Stimulated activated CD4-positive, alpha-beta T cell treated with anti-CD3 and anti-CD28 coated beads, Interleukin-1b, Interleukin-23, amount 100 ng/mL, for 1 hour (primary cell): ENCODE measurements at places on chromosomes 12 and 14.

DNA sequence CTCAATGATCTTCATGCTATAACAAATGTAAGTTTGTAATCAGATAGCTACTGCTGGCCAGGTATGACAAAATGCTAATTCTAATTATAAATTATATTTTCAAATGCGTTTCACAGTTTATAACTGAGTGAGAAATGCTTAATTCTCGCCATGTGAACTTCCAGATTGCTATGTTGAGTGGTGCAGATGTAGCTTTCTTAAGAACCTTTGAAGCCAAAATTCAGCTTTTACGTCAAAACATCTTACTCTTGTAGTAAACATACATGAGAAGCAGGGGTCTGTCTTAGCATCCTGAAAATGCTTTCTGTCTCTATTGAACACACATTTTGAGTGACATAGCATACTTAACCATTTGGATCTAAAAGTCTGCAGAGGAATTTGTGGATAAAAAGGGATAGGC lies 176.5 kb upstream of the PRICKLE1 start:
- no peak for DNase-seq

DNA sequence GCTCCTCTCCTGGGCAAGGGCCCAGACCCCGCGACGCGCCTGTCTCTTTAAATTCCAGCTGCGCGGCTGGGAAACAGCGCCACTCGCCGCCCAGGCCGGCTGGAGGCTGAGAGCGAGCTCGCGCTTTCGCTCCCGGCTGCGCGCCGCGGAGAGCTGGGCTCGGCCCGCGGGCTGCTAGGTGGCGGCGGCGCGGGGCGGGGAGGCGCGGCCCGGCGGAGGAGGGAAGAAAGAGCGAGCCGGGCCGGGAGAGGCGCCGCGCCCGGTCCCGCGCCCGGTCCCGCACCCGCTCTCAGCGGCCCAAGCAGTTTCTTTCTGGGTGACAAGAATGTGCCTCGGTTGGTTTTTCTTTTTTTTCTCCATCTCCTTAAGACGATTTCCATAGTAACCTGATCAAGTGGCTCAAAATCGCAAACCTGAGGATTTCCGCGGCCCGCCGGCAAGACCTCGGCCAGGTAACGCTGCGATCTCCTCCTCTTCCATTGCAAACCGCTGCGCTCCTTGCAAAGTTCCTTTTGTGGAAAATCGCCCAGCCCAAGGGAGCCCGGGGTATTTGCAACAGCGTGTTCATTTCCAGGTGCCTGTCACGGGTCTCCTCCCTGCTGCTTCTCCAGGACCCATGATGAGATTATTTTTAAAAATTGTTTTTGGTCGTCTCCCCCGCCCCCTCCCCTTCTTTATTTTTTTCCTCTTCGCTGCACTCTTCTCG lies 259.5 kb upstream of the E2F7 start:
- DNase-seq, result no peak

DNA sequence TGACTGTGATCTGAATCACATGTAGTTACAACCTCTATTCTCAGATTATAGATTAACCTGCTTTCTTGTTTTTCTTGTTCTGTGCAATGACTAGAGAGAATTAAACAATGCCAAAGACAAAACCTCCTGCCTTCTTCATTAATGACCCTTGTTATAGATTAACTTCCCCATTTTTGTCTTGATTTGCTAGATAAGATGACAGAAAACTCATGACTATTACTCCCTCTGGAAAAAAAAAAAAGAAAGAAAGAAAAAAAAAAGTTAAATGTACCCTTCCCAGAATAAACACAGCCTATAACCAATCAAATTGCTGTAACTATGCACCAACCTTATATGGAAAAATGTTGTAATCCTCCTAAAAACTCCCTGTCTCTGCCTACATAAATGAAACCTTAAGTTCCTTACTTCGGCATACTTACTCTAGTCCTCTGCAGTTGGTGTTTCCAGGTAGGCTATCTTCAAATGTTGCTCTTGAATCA lies 41.1 kb upstream of the PCED1B start:
- DNase-seq, result no peak

GRCh38 chr14:89309670-89310177 lies 107.3 kb downstream of the FOXN3 start:
- no peak for DNase-seq

DNA sequence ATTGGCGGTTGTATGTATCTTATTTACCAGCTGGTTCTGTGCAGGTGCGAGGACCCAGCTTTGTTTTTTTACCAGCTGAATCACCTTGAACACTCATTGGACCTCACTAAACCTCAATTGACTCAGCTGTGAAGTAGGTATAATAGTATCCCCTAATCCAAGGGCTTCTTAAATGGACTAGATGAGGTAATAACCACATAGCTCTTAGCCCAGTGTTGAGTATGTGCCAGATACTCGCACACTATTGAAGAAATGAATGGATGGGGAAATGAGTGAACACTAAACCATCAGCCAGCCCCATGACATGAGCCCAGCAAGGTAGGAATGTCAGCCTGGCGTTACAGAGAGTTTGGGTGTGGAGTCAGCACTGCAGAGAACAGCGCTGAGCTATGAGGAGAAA lies 79.7 kb downstream of the RIMBP2 start:
- no peak for DNase-seq

- no peak for DNase-seq
Observed at GRCh38 chr12:108729612-108730364, 1.5 kb downstream of the CORO1C start.

GRCh38 chr12:67364228-67364627 lies 95.1 kb downstream of the CAND1 start:
- DNase-seq, result no peak

DNA sequence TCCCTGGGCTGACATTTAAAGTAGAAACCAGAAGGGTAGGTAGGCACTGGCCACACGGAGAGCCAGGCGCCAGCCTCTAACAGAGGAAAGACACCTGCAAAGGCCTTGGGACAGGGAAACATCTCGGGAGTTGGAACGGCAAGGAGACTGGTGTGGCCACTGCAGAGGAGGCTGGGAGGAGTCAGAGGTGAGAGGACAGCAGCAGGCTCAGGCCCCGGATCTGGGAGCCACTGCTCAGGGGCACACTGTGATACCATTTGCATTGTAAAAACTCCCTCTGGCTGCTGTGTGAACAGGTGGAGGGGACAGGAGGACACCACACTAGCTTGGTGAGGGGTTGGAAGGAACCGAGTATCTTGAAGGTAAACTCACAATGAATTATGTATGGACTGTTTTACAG lies 2.7 kb downstream of the ANHX start:
- DNase-seq, result no peak

DNA sequence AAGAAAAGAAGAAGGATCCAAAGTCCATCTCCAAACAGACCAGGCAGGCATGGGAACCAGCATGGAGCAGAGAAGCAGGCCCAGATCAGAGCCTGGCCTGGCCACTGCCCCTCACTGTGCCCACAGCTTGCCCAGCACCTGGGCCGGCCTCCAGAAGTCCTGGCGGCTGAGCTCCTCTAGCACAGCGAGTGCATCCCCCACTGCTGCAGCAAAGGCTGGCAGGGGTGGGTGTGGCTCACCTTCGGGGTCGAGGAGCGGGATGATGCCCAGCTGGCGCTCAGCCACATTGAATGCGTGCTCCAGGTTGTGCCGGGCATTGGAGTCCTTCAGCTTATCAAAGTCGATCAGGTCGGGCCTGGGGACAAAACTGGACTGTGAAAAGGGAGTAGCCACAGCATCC lies 78.7 kb downstream of the SPTB start:
- no peak for DNase-seq

- DNase-seq, result no peak
Observed at GRCh38 chr12:124921200-124922031, 7.0 kb upstream of the UBC start.

DNA sequence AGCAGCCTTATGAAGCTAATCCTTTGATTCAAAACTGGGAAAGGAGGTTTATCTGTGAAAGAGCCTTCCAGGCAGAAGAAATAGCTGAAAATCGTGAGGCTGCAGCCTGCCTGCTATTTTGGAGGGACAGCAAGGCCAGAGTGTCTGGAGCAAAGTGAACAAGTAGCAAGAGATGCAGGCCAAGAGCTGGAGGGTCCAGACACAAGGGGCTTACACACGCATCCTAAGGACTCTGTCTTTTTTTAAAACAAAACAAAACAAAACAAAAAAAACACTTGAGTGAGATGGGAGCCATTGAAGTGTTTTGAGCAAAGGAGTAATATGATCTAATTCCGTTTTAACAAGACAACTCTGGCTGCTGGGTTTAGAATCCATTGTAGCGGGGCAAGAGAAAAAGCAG lies 76.4 kb upstream of the BCAT1 start:
- no peak for DNase-seq

DNA sequence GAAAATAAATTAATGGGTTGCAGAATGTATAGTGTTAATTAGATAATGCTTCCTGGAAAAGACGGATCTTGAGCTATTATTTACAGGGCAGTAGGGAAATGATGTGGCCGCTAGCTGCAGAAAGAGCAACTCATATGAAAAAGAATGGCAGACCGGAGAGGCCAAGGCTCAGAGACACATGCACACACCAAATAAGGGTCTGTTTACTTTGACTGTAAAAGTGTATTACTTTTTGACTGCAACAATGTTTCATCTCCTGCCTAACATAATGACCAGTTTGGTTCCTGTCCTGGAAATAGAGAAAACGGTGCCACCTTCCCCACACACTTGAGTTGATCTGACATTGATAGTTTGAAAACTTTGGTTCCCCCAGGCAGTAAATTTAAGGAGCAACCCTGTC lies 290.9 kb downstream of the CACNA1C start:
- no peak for DNase-seq

- DNase-seq, result no peak
Observed at GRCh38 chr12:31832740-31833729, 104.2 kb upstream of the AMN1 start.

- DNase-seq, result no peak
Observed at GRCh38 chr14:52000696-52001095, 11.3 kb downstream of the RTRAF start.

DNA sequence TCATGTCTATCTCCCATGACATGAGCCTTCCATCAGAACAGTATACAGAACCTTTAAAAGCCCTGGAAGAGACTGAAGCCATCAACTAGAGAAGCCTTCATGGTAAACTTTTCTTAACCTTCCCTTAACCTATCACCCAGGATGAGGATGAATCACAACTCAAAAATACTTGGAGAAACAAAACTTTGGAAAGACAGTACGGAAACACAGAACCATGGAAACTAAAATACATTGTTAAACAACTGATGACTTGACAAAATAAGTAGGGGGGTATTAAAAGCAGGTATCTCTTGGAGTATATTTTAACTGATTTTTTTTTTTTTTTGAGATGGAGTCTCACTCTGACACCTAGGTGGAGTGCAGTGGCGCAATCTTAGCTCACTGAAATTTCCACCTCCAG lies 8.7 kb downstream of the TM7SF3 start:
- no peak for DNase-seq

DNA sequence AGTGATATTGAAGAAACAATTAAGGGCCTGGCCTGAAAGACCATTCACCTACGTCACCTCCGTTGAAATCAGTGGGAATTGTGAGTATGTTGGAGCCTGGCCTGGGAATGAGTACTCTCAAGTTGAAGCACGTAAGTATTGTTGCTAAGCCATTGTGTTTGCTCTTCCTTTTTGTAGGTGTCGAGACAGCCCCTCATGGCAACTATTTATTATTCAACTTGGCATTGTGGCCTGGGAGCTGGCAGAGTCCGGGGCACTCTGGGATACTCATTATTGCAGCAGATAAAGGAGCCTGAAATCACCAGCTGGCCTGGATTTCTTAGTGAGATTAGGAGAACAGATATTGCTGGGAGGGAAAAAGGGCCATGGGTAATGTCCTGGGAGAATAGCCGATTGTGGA lies 147.4 kb downstream of the C12orf75 start:
- no peak for DNase-seq

- no peak for DNase-seq
Observed at GRCh38 chr14:62030387-62030786, 268.2 kb downstream of the SNAPC1 start.

GRCh38 chr14:90274808-90275457 lies 18.6 kb downstream of the PSMC1 start:
- DNase-seq, result no peak

GRCh38 chr14:91149462-91149861 lies 35.6 kb downstream of the DGLUCY start:
- DNase-seq, result no peak

GRCh38 chr12:68414988-68415387 lies 82.8 kb upstream of the MDM1 start:
- DNase-seq, result no peak

DNA sequence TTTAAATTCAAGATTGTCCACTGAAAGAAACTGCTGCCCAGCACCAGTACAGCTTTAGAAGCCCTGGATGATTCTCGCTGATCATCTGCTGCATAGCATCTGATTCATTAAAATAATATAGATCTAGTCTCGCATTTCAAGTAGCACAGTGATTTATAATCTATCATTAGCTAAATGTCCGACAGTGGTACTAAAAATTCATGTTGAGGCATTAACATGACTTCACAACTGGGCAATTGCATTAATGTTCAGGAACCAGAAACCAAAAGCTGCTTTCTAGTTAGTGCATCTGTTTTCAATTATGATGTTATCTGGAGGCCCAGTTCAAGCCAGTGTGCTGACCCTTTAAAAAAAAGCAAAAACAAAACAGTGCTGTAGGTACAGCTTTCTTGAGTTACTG lies 1987.2 kb upstream of the SEL1L start:
- DNase-seq, result no peak

DNA sequence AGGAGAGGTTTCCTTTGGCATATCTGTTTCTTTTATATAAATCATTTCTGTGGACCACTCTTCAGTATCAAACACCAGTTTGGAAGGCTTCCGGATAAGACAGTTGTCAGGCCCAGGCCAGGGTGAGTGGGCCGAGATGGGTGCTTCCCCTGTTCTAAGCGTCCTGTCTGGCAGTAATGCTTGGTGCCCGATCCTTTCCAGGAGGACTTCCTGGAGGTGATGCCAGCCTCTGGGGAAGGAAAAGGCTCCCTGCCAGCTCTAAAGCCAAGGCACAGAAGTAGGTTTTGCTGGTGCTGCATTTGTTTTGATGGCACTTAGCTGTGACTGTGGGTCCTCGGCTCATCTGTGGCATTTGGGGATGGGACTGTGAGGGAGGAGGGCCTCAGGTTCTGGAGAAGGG lies 124.4 kb upstream of the RTL1 start:
- no peak for DNase-seq
